Dermis microvascular lymphatic vessel endothelial cell (primary cell): ENCODE measurements at places on chromosomes 16 and 17.

GRCh38 chr17:65629234-65629690, 67.8 kb upstream of the AXIN2 start:
- DNase-seq = peak; percentile 28

- DNase-seq = no peak
Measured at GRCh38 chr16:57462978-57463362, 491 bp downstream of the POLR2C start.

DNA sequence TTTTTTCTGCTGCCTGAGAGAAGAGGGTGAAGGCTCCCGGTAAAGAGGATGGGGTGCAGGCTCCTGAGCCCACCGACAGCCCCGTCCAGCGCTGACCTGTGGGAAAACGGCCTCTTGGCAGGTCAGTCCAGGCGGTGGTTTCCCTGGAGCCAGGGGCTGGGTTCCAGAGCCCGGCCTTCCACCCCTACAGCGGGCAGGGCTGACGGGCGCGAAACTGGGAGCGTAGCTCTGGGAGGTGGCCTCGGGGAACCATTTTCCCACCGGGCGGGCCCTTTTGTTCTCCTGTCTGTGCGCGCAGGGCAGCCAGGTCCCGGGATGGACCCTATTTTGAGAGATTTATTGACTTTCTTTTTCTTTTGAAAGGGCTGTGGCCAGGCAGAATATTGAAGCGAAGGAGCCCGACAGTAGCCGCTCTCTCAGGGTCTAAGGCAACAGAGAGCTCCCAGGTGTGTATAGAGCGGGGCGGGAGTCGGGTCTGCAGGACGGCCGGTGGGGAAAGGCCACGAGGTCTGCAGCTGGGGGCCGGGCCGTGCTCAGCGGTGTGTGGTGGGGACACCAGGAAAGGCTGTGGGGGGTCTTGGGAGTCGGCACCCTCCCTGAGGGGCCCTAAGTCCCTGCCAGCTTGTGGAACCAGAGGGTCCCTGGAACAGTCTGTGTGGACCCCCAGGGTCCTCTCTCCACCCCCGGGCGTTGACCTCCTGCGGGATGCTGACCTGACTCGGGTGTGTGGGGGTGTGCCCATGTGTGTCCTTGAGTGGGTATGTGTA, 32.3 kb downstream of the METRNL start:
- no peak for DNase-seq

DNA sequence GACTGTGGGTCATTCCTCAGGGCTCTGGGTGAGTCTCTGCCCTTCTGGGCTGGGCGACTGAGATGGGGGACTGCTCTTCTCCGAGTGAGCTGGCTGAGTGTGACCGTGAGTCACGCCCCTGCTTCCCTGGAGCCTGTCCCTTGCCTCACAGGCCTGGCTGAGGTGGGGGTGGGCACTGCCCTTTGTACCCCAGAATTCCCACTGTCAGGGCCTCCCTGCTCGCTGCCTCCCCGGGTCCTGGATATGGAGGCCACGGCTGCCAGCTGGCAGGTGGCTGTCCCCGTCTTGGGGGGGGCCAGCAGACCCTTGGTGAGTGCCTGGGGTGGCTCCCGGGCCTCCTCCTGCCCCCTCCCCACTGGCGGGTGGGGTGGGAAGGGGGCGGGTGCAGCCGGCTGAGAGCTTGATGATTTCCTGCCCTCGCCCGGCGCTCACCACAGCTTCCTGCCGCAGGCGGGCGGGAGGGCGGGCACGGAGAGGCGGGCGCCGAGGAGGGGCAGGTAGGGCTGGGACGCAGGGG, at the start of gene LAT:
Gene LAT, plus strand, starts transcription at position 434 of the 517 bp plus-strand sequence. CDS start 366 bp downstream, outside the sequence.
- DNase-seq = no peak

DNA sequence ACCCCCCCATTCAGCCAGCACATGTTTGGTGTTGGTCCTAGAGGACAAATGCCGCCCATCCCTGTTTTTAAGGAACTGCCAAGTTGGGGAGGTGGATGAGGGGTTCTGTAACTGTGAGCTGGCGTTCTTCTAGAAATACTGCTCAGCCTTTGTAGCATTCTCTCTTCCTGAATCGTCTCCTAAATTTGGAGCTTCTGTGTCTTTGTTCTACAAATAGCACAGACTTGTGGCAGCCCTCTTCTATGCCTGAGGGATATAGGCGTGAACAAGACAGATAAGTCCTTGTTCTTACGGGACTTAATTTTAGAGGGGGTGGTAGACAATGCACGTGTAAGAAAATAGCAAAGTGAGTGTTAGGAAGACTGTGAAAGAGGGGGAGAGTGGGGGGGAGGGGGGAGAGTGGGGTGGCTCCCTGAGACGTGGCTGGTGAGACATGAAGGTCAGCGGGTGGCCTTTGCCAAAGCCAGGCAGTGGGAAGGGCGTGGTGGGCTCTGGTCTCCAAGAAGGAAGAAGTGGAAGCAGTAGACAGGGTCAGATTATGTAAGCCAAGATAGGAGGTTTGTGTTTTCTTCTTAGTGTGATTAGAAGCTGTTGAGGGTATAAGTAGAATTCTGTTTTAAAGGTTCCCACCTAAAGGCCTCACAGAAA, 9.9 kb downstream of the MFSD11 start:
- DNase-seq = no peak

DNA sequence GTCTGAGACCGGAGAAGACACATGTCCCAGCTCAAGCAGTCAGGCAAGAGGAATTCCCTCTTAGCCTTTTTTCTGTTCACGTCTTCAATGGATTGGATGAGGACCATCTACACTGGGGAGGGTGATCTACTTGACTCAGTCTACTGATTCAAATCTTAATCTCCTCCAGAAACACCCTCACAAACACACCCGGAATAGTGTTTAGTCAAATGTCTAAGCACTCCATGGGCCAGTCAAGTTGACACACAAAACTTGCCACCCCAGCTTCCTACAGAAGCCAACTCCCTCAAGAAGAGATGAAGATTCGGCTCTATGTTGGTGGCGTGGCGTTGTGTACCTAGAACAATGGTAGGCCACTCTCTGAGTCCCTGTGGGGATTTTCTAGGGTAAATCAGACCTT, 22.5 kb upstream of the NKD1 start:
- no peak for DNase-seq

- no peak for DNase-seq
Measured at GRCh38 chr17:62076864-62077788, 12.0 kb upstream of the MED13 start.

DNA sequence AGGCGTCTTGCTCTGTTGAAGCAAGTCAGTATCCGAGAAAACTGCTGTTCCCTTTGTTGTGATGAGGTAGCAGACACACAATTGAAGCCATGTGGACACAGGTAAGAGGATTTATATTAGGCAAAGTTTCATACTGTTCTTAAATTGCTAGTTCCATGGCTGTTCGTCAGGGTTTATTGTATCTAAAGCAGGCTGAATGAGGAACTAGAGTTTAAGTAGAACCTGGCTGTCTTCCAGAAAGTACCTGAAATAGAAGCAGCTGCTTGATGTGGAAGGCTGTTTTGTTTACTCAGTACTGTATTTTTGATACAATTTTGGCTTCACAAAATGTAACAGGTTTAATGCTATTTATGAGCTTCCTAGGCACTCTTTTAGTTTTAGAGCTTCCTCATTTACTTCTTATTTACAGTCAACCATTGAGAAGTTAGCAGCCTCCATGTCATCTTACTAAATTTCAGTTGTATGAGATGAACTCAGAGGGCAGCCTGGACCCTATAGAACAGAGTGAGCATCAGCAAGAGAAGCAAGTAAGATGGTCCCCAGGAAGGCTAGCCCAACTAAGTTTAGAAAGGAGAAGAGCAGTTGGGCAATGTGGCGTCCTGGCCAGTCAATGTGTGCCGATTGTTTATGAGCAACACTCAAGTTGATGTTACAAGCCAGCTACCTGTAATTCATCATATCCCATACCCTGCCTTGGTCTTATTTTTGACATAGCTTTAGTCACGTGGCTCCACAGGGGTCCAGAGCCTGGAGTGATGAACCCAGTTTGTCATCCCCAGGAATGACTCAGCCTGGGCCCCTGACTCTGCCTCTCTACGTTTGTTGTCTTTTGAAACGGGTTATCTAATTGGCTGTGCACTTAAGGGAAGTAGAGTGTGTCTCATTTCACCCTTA, 9.7 kb upstream of the ARL2BP start:
- no peak for DNase-seq

DNA sequence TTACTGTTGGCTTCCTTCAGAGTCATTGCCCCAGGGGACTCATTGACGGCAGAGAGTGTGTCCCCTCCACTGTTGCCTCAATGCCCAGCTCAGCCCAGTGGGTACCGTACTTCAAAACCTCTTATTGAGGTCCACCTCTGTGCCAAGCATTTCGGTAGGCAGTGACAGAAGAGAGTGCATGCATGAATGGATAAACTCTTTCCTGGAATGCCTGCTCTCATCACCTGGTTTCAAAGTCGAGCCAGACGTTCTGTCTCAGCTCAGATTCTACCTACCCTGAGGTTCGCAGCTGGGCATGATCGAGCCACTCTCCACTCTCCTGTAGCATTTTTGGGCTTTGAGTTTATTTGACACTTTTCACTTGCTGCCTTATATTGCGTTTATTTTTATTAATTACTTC, 647.0 kb downstream of the MAF start:
- no peak for DNase-seq

GRCh38 chr16:85047867-85048455, 20.4 kb downstream of the KIAA0513 start:
- no peak for DNase-seq

DNA sequence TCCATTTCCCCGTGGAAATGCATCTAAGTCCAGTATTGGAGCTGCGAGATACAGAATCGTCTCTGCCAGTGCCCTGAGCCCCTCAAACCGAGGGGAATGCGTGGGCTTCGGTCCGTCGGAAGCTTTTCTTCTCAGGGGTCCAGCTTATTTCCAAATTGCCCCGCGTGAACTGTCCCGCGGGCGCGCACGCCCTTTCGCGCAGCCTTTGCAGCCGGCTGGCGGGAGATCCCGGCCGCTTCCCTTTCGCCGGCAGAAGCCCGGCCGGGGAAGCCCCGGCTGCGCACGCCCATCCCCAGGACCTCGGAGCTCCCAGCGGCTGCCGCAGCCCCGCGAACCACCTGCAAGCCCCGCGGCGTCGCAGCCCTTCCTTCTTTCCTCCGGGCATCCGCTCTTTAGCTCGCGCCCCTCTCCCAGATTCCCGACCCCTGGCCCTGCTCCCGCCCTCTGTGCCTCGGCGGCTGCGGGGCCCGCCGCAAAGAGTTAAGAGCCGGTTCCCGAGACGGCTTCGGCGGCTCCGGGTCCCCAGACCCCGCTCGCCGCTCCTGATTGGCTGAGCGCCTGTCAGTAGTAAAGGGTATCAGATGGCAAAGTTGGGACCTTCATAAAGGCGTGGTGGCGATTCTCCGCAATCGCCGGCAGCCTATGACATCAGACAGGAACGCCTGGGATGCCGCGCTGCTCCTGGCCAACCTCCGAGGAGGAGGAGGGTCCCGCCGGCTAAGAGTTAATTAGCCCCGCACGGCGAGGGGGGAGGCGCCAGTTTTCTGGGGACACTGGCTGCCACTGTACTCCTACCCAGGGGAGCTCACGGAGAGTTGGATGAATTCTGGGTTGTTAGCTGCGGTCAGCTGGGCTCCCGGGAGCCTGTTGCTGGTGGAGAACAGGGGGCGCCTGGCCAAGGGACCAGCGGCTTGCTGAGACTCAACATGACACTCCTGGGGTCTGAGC, at the start of gene MYOCD:
Gene MYOCD, plus strand, starts transcription at position 628 of the 948 bp plus-strand sequence. Its CDS starts 299 bp downstream, at position 927.
- no peak for DNase-seq

DNA sequence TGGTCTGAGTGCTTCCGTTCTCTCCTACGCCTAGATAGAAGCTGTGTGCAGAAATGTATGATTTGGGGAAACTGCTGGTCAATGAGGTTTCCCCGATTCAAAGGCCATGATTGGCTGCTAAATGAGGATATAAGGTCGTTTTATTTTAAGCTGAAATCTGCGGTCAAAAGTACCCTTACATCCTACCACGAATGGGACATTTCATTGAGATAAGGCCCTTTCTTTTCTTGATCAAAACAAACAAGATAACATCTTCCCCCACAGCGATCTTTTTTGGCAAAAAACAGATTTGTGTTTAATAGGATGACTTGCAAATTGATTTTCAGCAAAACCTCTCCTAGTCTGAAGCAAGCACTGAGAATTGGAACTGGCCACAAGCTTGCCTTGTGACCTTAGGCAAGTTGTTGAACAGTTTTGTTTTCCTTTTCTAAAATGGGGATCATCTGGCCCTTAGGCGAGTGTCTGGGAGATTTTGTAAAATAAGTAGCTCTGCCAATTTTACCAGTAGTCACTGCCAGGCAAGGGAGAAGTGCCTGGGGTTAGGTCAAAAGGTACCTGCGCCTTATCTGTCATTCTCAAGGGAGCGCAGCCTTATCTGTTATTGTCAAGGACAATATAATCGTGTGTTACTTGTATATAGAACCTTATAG, 635 bp downstream of the SCPEP1 start:
- no peak for DNase-seq

- DNase-seq = no peak
Measured at GRCh38 chr17:77498791-77499698, 358.3 kb downstream of the SEC14L1 start.

GRCh38 chr16:66121466-66121865, 245.0 kb upstream of the CDH5 start:
- no peak for DNase-seq

DNA sequence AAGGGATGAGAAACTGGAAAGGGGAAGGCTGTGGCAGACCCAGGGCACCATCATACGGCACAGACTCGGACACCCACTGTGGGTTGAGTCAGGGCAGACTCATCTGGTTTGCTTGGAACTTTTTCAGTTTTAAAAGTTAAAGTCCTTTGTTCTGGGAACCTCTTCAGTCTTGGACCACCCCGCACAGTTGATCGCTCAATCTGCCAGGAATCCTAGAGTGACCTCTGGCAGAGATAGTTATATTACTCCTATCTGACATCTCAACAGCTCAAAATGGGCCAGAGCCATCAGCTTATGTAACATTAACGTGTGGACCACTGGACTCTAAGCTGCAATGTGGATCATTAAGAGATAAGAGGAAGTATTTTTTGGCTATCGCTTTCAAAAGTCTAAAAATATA, 164.3 kb downstream of the ABCA8 start:
- DNase-seq = no peak

DNA sequence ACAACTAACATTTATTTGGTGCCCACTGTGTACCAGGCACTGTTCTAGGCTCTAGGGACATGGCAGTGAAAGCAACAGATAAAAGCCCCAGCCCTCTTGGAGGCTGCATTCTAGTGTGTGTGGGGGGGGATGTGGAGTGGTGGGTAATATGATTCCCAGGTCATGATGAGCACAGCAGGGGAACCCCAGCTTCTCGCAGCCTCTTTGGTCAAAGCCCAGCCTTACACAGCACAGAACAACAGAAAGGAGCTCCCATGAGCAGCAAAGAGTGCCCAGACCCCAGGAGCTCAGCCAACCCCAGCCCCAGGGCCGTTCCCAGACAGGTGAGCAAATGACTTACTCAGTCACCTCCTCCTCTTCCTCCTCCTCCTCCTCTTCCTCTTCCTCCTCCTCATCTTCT, 21.9 kb downstream of the CNGB1 start:
- DNase-seq = no peak

DNA sequence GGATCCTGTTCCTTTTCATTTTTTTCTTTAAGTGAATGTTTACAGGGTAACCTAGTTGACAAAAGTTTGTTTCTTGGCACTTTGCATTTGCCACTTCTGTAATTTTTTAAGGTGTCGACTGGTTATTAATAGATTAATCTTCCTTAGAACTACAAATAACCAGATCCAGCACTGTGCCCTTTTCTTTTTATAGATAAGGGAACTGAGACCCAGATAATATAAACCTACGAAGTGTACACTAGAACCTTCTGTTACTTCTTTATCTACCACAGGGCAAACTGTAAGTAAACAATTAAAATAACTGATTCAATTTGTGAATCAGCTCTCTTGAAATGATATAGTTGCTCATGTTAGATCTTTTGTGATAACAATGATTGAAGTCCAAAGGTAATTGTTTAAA, 55.4 kb downstream of the NLK start:
- no peak for DNase-seq
